ENCODE measurements at places on chromosomes 6 and 20.

GRCh38 chr6:38364127-38364526, 275.6 kb downstream of the BTBD9 start:
- DNase-seq = no peak

DNA sequence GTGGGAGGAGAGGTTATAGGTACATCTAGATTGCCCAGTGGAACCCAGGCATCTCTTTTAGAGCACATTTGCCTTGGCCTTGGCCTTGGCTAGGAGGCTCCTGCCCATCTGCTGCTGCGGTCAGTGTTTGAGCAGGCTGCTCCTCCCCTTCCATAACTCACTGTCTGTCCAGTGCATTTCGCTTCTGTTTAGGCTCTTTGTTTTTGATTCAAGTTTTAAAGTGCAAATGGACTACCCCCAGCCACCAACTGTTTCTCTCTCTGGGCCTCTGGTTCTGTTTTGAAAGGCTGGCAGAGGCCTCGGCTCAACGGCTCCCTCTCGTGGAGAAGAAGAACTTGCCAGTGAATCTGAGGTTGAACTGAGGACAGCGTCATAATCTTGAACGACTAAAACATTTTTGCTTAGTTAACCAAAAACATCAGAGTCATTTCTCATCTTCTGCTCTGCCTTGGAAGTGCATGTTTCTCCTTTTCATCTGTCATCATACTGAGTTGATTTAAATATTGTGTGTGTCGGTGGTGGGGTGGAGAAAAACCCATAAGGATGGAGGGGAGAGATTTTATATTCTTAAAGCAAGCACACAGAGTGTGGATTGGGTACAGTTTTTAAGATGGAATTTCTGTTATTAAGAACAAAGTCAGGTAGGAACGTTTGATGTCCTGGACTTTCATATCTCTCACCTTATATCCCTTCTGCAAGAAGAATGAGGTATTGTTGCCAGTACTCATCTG, 171.4 kb downstream of the DTNBP1 start:
- DNase-seq = peak; percentile 37

- DNase-seq = no peak
These were observed 92.8 kb upstream of the IFNGR1 start for GRCh38 chr6:137311940-137312339.

- no peak for DNase-seq
These were observed 196.1 kb downstream of the BMP7 start for GRCh38 chr20:57070296-57070695.

DNA sequence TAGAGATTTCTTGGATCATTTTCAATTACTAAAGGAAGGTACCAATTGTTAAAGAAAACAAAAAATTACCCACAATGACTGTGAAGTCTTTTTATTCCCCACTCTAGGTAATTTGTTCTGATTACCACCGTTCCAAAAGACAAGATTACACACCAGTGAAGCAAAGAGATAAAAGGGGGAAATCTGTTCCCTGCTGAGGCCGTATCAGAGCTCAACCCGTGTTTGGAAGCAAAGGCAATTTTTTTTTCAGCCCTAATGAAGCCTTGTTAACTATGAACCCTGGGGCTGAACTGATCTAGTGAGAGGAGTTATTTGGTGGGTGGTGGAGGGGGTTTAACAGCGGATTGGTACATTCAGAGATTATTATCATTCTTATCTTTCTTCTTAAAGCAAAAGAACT, 128.5 kb downstream of the ALDH8A1 start:
- no peak for DNase-seq

DNA sequence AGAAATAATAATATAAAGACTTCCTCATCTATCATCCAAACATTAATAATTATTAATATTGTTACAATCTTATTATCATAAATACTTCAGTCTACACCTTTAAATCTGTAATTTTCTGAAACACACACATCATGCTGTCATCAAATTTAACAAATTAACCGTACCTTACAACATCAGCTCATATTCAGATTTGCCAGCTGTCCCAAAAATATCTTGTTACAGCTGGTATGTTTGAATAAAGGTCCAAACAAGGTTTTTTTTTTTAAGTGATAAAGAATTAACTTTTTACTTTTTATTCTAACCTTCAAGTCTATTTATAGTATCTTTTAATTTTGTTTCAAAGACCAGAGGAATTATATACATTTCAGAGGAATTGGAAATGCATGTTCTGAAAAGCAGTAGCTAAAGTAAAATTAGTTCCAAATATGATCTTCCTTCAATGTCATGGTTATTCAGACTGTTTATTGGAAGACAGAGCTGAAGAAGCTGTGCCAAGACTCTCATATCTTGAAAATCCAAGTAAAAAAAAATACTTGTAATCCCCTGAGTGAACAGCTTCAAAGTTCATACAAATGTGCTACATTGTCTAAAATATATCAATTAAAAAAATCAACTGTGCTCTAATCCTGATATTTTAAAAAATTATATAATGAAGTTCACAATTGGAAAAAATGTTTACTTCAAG, 161.7 kb upstream of the BMP5 start:
- no peak for DNase-seq

DNA sequence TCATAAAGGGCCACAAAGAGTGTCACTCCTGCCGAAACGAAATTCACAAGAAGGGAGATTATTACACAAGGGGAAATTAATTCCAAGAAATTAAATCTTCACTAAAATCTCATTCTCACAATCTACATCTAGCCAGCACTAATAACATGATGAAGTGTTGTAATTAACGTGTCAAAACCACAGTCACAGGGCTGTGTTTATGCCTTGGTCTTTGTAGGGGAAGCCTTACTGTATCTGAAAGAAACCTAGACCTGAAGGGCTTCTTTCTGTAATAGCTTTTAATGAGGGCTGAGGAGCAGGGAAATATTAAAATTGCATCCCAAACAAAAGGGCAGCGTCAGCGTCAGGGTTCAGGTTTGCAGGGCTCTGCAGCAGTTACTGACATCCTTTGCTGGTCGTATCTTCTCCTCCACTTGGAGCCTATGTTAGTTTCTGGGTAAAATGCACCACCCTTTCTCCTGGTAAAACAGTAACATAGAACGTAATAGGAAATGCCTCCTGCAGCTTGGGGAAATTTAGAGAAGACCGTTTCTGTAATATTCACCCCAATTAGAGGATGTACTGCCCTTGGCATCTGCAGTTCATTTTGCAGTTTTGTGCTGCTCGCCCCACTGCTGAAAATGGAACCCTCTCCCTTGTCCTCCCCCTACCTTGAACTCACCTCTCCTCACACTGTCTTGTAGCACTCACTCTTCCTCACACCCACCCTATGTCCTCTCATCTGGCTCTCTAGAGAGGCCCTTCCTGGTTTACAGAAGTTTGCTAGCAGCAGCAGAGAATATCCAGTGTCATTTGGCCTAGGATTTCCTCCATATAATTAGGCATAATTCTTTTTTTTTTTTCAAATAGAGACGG, 109.0 kb upstream of the TRAF3IP2 start:
- DNase-seq = no peak

DNA sequence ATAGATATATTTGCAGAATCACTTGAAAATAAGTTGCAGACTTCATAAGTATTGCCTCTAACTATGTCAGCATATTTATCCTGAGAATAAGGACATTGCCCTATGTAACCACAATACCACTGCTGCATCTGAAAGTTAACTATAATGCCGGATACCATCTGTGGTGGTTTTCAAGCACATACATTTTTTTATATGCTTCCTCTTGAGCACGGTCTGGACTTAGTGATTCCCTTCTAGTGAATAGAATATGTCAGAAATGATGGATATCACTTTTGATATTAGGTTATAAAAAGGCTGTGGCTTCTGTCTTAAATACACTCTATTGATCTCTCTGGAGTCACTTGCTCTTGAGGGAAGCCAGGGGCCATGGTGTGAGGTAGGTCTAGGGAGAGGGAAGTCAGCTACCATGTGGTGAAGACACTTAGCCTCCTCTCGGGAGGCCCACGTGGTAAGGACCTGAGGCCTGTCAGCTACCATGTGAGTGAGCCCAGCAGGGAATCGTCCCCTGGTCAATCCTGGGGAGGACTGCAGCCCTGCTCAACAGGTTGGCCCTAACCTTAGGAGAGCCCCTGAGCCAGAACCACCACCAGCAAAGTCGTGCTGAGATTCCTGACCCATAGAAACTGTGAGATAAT, 57.5 kb downstream of the CCDC170 start:
- peak; percentile 78 for DNase-seq

- DNase-seq = no peak
These were observed 240.4 kb downstream of the PRL start for GRCh38 chr6:22056398-22056797.

DNA sequence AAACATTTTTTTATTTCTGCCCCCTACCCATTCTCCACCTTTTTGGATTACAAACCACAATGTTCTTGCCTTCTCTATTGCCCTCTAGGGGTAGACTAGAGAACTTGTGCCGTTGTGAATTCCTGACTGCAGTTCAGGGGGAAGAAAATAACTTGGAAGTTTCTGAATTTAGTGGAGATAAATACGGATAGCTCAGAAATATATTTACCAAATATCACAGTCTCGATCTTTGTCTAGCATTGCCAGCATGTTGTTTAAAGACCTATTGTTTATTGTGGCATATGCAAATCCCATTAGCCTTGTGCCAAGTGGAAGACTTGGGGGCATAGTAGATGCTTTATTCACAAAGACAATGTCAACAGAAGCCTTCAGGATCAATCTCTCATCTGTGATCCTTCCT, 154.1 kb upstream of the MMS22L start:
- DNase-seq = no peak

DNA sequence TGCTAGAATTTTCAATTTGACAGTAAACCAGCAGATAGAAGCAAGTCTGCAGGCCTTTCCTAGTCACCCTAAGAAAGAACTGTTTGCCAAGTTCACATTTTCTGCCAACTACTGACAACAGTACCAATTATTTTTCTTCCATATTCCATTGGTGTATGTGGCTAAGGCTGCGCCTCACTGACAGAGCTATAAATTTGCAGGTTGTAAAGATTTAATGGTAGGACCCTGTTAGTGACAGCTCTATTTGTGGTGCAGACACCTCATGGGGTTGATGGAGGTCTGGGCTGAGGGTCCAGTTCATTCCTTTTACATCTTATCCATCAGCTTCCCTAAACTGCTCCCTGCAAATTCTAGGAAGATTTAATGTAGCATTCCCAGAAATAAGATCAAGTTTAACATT, 228.5 kb downstream of the FRK start:
- DNase-seq = no peak

- DNase-seq = no peak
These were observed 46.5 kb downstream of the KCNQ2 start for GRCh38 chr20:63425846-63426485.

GRCh38 chr6:142359271-142359960, 57.6 kb downstream of the ADGRG6 start:
- no peak for DNase-seq

GRCh38 chr6:30227242-30227722, 14.1 kb upstream of the TRIM26 start:
- no peak for DNase-seq

GRCh38 chr20:57319584-57319983, 10.0 kb upstream of the SPO11 start:
- no peak for DNase-seq

DNA sequence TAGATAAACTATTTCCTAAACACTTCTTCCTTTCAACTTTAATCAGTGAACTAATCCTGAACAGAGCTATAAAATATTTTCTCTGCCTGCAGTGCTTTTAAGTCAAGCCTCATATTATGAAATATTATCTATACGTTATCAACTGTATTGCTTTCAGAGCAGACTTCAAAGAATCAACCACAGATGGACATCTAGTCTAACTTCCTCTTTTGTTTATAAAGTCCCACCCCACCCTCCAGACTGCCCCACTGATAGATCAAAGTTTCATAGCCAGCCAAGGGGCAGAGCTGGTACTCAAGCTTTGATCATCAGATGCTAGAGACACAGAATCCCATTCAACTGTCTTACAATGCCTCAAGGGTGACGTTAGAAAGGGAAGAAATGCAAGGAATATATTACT, 308.3 kb downstream of the LAMA2 start:
- DNase-seq = no peak

- DNase-seq = no peak
These were observed 89.0 kb upstream of the LYRM2 start for GRCh38 chr6:89727501-89727900.

GRCh38 chr6:118659513-118660217, 8.3 kb upstream of the CEP85L start:
- no peak for DNase-seq

- no peak for DNase-seq
These were observed 425.5 kb downstream of the TENT5A start for GRCh38 chr6:81326881-81327561.

GRCh38 chr6:73513496-73513854, 7.4 kb downstream of the EEF1A1 start:
- no peak for DNase-seq

DNA sequence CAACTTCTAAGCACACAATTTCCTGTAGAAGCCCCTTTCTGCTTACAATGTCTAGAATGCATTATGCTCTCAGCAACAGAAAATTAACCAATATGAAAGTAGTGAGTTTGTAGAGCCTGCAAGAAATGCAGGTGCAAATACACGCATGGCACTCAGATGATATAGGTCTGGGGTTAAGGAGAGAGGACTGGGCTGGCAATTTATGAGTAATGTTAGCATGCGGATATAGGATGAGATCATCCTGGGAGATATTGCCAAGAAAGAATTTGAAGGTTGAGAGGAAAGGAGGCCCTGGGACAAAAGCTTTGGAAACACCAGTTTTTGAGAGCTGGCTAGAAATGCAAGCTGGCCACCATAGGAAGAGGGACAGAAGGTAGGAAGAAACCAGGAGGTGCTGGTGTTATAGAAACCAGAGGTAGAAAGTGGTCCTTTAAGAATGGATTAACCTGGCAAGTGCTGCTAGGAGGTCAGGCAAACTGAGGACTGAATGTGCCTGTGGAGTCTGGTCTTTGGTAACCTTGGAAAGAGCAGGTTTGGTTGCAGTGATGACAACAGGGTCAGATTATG, 183.2 kb upstream of the MYLIP start:
- no peak for DNase-seq

DNA sequence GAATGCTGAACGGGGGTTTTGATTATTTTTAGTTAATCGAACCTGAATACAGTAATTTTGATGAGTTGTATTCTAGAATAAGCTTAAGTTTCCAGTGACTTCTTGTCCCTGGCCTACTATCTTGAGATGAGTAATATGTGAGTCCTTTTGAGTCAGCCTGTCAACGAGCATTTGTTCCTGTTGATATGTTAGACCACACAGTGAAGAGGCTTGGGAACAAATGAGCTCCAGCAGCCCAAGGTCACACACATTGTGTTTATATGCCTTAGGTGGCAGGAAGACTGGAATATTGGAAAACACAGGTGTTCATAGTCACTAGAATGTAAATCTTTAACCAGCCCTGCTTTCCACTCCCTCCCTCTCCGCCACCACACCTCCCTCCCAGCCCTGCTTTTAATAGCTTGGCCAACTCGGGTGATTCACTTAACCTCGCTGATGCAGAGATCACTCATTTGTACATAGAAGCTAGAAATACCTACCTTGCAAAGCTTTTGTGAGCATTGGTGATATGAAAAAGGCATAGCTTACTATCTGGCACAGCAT, 9.1 kb downstream of the SMPDL3A start:
- no peak for DNase-seq
